Renal pelvis (tissue), 12 donors: ENCODE measurements at places on chromosomes 1 and 21. TPM values are rescaled to one million over a fixed set of nuclear protein-coding genes. Genes with fewer than 3 reads are reported as not detected.

- DNase-seq, result no peak
These were observed 5.0 kb downstream of the LHX4 start for GRCh38 chr1:180235077-180235501.

DCDC2B gene
- 0.60 TPM for polyA plus RNA-seq

- DNase-seq, result peak; percentile 84
These were observed 600.5 kb downstream of the USP25 start for GRCh38 chr21:16330082-16330907.

- DNase-seq, result no peak
These were observed 163.0 kb downstream of the KAZN start for GRCh38 chr1:14761291-14762153.

GRCh38 chr1:21931171-21932093 is 5.7 kb downstream of the HSPG2 start:
- DNase-seq, result no peak

- no peak for DNase-seq
These were observed 15.9 kb upstream of the OSBPL9 start for GRCh38 chr1:51600965-51601364.

- DNase-seq, result no peak
These were observed 36.3 kb upstream of the NFASC start for GRCh38 chr1:204834336-204834735.

DNA sequence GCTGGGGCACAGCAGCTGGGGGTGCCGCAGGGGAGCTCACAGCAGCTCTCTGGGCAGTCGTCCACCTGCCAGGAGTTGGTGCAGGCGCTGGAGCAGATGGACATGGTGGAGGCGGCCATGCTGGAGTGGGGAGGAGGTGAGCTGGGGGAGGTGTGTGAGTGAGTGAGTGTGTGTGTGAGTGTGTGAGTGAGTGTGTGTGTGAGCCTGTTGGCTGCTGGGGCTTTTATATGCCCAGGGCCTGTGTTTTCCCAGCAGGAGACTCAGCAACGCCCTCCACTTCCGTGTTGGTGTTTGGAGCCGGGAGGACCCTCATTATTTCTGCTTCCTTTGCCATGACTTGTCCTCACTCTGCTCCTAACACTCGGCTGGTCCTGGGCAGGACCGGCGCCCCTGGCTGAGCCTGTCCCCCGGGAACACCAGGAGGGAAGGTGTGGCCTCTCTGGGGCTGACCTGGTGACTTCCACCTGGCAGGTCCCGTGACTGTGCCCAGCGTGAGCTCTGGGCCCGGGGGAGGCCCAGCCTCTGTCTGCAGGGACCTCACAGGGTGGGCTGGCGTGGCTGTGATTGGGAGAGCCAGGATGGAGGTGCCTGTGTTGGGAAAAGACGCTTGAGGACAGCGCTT is at the start of gene KRTAP10-2:
Gene KRTAP10-2, minus strand, starts transcription at position 166 of the 622 bp plus-strand sequence. Its CDS starts 47 bp downstream, at position 119.
- DNase-seq, result no peak

GRCh38 chr1:160224606-160225005 is 19.4 kb downstream of the PEA15 start:
- no peak for DNase-seq

- no peak for DNase-seq
These were observed 5.1 kb downstream of the ATF3 start for GRCh38 chr1:212613440-212614335.

KRTAP13-2 gene
- polyA plus RNA-seq, result not detected

DNA sequence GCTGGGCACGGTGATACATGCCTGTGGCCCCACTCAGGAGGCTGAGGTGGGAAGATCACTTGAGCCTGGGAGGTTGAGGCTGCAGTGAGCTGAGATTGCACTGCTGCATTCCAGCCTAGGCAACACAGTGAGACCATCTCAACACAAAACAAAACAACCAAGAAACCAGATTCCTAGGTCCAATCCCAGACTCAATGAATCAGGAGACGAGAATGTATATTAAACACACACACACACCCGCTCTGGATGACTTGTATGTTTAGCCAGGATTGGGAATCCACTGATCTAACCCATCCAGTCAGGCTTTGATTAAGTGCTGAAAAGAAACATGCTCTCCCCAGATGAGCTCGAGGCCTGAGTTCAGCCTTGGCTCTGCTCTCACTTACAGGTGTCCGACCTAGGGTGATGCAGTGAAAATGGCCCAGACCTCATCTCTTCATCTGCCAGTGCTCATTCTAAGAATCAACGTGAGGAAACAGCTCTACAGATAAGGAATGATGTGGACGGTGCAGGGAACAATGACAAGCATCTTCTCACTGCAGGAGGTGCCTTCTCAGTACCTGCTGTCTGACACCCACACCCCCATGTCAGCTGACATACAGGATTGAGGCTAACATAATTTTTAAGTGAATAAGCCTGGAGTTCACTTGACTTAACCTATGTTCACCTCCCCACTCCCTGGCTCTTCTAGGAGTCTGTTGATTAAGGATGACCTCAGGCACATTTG is 15.3 kb upstream of the SRSF4 start:
- DNase-seq, result no peak
